ENCODE measurements at places on chromosomes 2 and 18.

GRCh38 chr2:17792515-17792914 lies 23.7 kb upstream of the MSGN1 start:
- no peak for DNase-seq

- no peak for DNase-seq
Measured at GRCh38 chr2:26770986-26771586, 7.0 kb downstream of the SLC35F6 start.

GRCh38 chr2:231123362-231123898 lies 1.4 kb downstream of the HTR2B start:
- DNase-seq = no peak

DNA sequence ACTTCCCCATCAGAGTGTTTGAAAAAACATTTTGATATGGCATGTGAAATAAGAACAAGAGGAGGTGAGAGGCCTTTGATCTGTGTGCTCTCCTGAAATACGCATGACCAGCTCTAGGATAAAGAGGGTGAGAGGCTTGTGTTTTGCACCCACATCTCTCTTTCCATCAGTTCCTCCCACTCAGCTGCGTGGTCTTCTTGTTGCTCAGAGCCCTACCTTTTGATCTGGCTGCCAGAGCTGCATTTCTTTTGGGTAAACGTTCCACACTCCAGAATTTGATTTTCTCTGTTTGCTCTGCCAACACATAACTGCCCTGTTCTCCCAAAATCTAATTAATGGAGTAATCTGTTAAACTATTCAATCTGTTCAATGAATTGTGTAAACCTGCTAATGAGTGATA lies 72.0 kb upstream of the FN1 start:
- DNase-seq = no peak

- DNase-seq = no peak
Measured at GRCh38 chr18:52401236-52401635, 61.2 kb downstream of the DCC start.

GRCh38 chr2:174014699-174015070 lies 49.5 kb upstream of the SP3 start:
- no peak for DNase-seq

DNA sequence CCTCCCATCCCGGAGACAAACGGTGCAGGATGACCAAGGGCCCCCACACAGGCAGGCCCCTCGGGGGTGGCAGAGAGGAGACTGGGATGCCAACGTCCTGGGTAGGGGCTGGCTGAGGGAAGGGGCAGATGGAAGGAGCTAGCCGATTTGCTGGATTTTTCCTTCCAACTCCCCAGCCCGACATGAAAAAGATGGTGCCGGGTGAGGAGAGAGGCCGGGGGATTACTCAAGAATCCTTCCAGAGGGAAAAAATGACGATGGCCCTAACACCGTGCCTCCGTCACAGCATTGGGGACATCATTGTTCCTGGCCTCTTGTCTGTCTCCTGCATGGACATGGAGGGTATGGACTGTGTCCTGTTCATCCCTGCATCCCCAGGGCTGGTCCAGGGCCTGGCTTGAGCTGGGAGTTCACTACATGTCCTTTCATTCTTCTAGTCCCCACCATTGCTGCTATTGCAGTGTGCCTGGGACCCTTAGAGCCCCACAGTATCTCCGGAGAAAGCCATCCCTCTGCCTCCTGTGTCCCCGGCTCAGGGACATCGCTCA lies 217.7 kb downstream of the TNS1 start:
- no peak for DNase-seq

GRCh38 chr18:72161691-72162090 lies 382.5 kb downstream of the CBLN2 start:
- no peak for DNase-seq

GRCh38 chr18:51171223-51171622 lies 26.3 kb downstream of the MEX3C start:
- no peak for DNase-seq

GRCh38 chr2:162106146-162106551 lies 32.1 kb upstream of the DPP4 start:
- DNase-seq = no peak

DNA sequence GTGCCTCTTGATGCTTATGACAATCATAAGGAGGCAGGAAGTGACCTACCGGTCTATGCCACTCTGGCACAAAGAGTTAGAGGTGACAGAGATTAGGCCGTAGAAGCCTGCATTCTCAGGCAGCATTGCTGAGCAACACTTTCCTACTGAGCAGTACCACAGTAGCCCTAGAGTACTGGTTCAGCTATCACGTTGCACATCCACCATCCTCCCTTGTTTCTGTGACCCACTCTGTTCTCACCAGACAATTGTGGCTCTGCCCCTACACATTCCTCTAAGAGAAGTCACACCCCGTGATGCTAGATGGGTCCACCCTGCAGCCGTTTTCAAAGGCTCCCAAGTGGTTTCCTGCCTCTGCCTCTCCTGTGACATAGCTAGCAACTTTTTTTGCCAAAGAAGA lies 22.6 kb upstream of the SUCLG1 start:
- DNase-seq = no peak

GRCh38 chr18:23710068-23710527 lies 20.8 kb downstream of the LAMA3 start:
- no peak for DNase-seq

DNA sequence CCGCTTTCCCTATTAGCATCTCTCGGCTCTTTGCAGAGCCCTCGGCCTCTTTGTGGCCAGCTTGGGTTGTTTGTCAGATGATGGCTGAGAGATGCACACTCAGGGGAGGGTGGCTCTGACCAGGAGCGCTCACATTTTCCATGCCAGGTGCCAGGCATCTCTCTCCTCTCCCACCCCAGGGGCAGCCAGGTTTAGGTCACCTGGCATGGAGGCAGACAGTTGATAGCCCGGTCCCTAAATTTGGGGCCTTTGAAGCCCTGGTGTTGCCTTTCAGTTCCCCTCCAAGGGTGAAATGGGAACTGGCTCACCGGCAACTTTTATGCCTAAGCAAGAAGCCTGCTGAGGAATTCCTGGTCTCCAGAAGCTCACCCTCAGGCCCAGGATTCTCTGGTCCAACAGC lies 19.1 kb downstream of the LBH start:
- DNase-seq = no peak

- no peak for DNase-seq
Measured at GRCh38 chr18:49959176-49959575, 145.8 kb upstream of the ACAA2 start.

GRCh38 chr2:217890445-217890844 lies 112.3 kb downstream of the TNS1 start:
- no peak for DNase-seq

DNA sequence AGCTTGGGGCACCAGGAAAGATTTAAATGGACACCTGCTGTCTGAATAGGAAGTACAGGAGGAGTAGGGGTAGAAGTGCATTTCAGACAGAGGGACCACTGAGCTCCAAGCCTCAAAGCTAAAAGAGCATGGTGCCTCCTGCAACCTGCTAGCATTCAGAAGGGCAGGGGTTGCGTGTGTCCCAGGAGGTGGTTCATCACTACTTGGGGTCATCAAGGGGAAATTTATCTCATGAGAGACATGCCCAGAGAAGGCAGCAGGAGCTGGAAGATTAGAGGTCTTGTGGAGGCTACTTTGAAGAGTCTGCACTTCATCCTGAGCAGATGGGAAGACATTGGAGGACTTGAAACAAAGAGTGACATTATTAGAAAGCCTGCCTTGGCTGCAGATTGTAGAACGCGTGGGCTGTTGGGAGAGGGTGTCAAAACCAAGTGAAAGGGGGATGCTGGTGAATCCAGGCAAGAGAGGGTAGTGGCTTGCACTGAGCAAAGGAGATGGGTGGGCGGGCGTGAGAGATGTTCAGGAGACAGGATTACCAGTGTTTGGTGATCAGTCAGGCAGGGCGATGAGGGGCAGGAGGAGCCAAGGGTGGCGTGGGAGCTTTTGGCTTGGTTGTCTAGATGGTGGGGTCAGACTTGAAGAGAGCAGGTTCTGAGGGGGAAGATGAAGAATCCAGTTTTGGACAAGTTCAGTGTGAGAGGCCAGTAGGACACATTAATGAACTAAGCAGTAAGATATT lies 154.0 kb downstream of the DYSF start:
- no peak for DNase-seq

DNA sequence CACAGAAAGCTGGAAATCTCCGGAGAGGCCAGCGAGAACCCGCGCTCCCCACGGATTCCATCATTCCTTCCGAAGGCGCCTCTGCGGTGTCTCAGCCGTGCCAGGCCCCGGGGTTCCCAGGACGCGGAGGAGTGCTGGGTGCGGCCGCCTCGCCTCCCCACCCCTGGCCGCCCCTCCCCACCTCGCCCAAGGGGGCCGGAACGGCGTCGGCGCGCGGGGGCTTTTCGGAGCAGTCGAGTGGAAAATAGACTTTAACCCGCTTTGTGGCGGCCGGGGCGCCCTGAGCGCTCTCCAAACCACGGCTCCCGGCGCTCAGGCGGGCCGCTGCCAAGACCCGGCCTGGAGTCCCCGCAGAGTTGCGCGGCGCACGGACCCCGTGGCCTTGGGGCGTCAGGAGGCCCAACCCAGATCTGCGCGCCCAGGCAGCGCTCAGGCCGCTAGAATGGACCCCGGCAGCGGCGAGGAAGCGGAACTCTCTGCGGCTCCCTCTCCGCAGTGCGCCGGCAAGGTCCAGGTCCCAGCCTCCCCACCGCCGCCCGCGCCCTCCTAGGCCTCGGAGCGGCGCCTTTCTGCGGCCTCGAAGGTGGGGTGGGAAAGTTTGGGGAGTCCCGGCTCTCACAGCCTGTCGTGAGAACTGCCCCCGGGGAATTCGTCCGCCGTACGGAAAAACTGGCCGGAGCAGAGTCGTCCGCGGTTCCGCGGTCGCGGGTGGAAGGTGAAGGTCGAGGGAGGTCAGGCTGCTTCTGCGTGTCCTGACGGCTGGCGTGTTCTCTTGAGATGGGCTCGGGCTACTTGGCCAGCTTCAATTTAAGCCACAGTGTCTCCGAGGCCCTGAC lies 1.2 kb upstream of the EMX1 start:
- no peak for DNase-seq

DNA sequence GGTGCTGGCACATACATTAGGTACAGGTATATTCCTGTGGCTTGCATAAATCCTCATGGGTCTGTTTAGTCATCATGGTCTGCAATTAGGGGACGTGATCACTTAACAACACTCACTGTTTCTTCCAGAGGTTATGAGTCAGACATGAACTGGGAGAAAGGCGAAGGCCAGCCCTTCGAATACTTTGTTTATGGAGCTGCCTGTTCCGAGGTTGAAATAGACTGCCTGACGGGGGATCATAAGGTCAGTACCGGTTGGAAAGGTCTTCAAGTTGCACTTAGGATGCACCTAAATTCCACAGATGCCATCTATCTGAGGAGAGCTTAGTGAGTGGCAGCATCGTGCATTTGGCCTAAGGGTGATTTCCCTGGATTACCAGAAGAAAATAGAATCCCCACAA lies 76.9 kb downstream of the AOX1 start:
- DNase-seq = no peak

- no peak for DNase-seq
Measured at GRCh38 chr18:12571630-12572029, 86.3 kb downstream of the SPIRE1 start.

DNA sequence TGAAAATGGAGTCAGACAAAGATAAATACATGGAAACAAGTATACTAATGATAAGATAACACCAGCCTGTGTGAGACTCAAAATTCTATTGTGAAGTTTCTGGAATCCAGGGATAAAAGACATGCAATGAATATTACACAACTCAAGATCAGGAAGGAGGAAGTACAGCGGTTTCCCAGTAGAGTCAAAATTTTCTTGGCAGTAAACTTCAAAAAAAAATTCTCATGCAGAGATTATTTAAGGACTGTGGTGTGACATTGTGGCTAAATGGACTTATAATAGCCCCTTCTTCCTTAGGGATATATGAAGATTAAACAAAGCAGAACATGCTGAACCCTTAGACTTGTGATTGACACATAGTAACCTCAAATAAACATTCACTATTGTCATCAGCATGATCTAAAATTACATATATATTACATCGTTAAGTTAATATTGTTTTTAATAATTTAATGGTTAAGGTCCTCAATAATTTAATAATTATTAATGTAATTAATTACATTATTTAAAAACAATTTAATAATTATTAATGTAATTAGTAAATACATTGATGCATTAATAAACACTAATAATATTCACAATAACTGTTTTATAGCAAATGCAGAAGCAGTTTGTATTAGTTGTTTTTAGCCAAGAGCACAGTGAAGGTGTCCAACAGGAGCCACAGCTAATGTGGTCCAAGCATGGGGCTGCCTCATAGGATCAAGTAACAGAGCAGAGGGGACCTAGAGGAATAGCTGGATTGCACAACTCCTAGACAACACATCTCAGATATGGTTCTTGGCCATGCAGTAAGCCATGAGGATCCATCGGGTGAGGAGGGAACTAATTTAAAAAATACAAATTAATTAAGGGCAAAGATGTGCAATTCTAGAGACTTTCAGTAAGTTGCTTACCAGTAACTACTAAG lies 77.3 kb downstream of the POLE4 start:
- DNase-seq = no peak

DNA sequence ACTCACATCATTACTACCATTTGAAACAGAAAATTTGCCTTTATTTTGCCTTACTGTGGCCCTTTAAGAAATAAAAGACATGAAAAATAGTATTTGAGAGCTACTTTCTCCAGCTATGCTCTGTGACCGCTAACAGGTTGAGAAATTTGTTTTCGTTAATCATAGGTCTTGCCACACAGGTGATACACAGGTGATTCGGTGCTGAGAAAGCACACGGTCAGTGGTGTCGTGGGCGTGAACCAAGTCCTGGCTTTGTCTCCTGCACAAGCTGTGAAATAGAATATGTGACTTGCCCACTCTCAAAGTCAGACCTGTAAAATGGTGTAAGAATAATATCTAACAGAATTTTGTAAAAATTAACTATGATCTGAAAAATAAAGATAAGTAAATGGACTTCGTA lies 155.3 kb upstream of the SLC39A10 start:
- no peak for DNase-seq

DNA sequence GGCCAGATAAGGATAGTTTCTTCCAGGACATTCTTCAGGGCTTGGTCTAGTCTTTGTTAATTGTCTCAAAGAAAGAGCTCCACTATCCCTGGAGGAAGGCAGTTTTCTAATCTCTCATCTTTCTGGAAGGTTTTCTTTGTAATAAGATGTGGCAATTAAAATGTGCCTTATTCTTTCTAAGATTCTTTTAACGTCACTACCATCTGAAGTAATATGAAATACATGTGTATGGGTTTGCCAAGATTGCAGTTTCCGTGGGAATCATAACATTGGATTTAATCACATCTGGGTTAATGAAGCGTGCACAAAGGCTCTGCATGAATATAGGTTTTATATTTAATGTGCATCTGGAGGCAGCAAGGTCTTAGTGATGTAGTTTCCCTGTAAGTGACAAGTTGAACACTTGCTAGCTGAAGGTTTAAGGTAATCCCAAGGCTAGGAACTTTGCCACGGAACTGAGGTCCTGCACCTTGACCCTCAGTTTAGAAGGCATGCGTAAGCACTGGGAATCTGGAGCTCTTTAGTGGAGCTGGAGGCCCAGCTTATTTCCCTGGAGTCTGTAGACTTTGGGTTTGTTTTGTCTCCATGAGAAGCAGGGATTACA lies 25.7 kb downstream of the DIS3L2 start:
- no peak for DNase-seq

GRCh38 chr18:46374850-46375249 lies 270.7 kb downstream of the HAUS1 start:
- DNase-seq = no peak

GRCh38 chr2:53660886-53661285 lies 106.7 kb upstream of the CHAC2 start:
- DNase-seq = no peak
